ENCODE measurements at places on chromosomes 3 and 15. TPM values are rescaled to one million over a fixed set of nuclear protein-coding genes. Genes with fewer than 3 reads are reported as not detected.

DNA sequence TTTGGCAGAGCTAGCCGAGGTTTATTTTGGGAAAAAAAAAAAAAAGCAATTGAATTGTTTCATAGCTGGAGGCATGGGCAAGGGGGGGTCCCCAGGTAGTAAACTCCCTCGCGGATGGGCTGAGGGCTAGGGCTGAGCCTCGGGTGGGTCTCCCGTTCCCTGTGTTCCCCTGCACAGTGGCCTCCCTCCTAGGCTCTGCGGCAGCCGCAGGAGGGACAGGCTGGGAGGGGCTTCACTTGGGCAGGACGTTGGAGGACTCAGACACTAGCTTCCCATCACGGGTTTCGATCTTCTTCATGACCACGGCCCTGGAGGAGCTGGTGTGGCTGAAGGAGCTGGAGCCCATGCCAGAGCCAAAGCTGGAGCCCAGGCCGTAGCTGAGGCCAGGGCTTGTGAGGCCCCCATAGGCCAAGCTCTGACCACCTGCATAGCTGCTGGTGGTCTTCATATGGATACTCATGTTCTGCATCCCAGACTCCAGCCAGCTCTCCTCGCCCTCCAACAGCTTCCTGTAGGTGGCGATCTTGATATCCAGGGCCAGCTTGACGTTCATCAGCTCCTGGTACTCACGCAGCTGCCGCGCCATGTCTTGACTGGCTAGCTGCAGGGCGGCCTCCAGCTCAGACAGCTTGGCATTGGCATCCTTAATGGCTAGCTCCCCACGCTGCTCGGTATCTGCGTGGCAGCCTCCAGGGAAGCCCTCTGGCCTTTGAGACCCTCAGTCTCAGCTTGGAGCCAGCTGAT is 64.0 kb upstream of the CDAN1 start:
- peak; percentile 7 for DNase-seq

- peak; percentile 88 for DNase-seq
Observed at GRCh38 chr3:8658306-8659212, 14.0 kb upstream of the SSUH2 start.

The CDCP1 gene
- 13.6 TPM for total RNA-seq

The RAB6B gene
- total RNA-seq = not detected

The SI gene
- 0.20 TPM for total RNA-seq

The TGM4 gene
- total RNA-seq = not detected
